ENCODE measurements at places on chromosomes 7 and 10. TPM values are rescaled to one million over a fixed set of nuclear protein-coding genes. Genes with fewer than 3 reads are reported as not detected.
A peak's percentile ranks its signal among the peaks of the same experiment; 100 is the strongest.

The CPA2 gene
- total RNA-seq: 5.2 TPM

The INA gene
- 0.44 TPM for total RNA-seq

The ERCC6 gene
- total RNA-seq: 18.0 TPM

DNA sequence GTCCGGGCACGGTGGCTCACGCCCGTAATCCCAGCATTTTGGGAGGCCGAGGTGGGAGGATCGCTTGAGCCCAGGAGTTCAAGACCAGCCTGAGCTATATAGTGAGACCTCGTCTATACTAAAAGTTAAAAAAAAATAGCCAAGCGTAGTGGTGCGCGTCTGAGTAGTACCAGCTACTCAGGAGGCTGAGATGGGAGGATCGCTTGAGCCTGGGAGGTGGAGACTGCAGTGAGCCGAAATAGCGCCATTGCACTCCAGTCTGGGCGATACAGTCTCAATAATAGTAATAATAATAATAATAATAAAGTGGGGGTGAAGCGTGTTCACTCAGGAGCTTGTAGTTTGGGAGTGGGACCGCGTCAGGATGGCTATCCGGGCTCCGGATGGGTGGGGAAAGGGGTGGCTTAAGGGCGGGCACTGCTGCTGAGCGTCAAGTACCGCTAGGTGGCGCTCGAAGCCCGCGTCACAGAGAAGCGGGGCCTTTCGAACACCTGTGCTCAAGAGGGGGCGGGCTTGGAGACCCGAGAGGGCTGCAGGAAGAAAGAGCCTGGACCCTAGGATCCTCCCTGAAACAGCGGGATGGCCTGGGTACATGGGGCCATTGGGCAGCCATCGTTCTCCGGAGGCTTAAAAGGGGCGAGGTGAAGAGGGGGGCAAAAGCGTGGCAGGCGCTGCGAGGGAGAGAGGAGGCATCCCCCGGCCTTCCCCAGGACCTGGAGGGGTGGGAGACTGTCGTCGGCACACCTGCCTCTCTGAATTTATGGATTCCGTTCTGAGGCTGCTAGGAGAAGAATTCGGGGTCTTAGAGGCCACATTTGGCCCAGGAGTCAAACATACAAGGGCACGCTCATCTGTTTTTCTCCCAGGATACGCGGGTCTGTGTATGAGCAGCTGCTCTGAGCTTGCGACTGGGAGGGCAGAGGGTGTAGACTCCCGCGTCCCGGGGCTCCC, 14.5 kb downstream of the LBX1 start:
- H3K4me3 ChIP-seq: no peak overlapping the region
- no peaks in the 10 kb centered on the region for H3K36me3 ChIP-seq
- H3K4me1 ChIP-seq: no peaks in the 10 kb centered on the region
- peak; percentile 71 for DNase-seq

DNA sequence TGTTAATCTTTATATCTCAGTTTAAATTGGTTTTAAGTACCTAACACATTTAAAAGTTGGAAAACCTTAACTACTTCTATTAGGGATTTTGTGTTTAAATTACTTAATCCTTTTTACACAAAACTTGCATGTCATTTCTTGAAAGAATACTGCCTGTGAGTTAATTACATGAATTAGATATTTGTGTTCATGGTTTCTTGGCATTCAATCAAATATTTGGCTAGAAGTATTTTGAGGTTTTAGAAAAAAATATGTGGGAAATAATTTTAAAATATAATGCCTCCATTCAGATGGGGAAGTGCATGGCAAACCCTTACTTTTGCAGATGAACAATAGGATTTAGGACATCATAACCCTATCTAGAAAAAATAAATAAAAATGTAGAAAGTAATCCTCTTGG, 186.5 kb upstream of the SEMA3E start:
- no peaks in the 10 kb centered on the region for H3K27me3 ChIP-seq
- H3K4me3 ChIP-seq: no peak overlapping the region
- no peak overlapping the region for H3K27ac ChIP-seq
- no peak for DNase-seq
- no peaks in the 10 kb centered on the region for H3K4me1 ChIP-seq

GRCh38 chr7:92547579-92547978, 19.0 kb downstream of the RBM48 start:
- no peaks in the 10 kb centered on the region for H3K27me3 ChIP-seq
- H3K27ac ChIP-seq: no peak overlapping the region
- no peaks in the 10 kb centered on the region for H3K36me3 ChIP-seq
- DNase-seq: no peak
- H3K4me1 ChIP-seq: no peaks in the 10 kb centered on the region

DNA sequence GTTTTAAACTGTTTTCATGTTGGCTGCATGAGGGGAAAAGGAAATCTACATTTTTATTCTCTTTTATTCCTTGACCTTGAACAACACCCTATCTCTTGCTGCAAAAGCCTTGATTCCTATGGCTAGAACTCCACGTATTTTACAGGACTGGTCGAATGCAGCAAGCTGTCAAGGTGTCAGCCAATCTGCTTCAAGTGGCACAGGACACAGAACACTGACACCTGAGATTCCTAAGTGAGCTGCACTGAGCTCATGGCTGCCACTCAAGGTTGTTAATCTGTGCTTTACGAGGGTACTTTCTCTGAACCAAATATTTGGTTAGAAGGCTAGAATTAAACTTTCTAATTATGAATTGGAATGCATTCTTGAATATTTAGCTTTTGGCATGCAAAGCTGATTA, 349.7 kb upstream of the COBL start:
- H3K27ac ChIP-seq: no peak overlapping the region
- DNase-seq: no peak
- H3K4me3 ChIP-seq: no peak overlapping the region
- no peaks in the 10 kb centered on the region for H3K4me1 ChIP-seq
- no peaks in the 10 kb centered on the region for H3K27me3 ChIP-seq
- H3K36me3 ChIP-seq: no peaks in the 10 kb centered on the region

DNA sequence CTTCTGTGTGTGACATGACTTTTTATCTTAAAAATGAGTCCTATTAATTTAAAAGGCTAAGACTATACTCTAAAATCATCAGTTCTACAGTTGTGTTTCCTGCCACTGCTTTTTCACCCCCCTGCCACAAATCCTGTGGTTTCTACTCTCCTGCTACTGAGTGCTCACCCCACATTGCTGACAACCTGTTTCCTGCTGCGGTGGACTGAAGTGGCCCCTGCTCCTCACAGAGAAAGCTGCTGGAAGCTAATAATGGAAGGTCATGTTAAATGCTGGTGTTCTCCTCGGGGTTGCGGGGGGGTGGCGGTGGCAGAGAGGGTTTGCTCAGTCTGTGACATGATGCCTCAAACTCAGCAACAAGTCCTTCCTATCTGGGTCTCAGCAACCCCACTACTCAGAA, 113.2 kb upstream of the INHBA start:
- no peak for DNase-seq
- H3K27ac ChIP-seq: no peak overlapping the region
- no peaks in the 10 kb centered on the region for H3K4me1 ChIP-seq
- H3K4me3 ChIP-seq: no peak overlapping the region
- H3K27me3 ChIP-seq: no peaks in the 10 kb centered on the region
- H3K36me3 ChIP-seq: no peaks in the 10 kb centered on the region

DNA sequence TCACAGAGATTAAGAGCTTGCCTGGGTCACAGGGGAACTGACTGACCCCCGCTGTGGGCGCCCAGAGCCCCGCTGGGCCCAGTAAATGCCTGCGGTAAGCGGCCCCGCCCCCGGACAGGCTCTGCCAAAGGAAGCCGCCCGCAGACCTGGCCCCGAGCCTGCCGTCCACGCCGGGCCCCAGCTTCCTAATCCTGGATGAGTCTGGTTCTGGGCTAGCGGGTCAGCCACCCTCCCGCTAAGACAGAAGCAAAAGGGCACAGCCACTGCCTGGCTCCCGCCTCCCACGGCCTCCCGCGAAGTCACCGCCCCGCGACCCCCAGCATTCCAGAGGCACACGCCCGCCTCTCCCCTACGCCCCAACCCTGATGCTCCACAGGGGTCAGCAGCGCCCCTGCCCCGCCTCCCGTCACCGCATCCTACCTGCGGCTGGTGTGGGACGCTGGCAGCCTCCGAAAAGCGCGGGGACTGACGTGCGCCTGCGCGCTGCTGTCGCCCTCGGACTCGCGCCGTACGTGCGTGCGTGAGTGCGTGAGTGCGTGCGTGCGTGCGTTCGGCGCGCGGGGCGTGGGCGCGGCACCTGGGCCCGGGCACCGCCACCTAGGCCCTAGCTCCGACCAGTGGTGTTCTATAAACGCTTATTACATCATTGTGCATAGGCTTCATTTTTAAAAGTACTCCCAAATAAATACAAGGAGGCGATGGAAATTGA, at the start of gene FIGNL1:
Gene FIGNL1 (minus strand): TSS at position 470 of the 709 bp plus-strand sequence. CDS start 3,063 bp downstream, outside the sequence.
- DNase-seq: peak; percentile 82
- peak within 1 kb of the TSS; percentile 89 for H3K4me3 ChIP-seq
- no peaks in the 10 kb centered on the region for H3K36me3 ChIP-seq
- no peaks in the 10 kb centered on the region for H3K27me3 ChIP-seq
- H3K27ac ChIP-seq: peak within 1 kb of the TSS; percentile 30

GRCh38 chr10:82411416-82411815, 536.4 kb downstream of the NRG3 start:
- no peaks in the 10 kb centered on the region for H3K36me3 ChIP-seq
- no peak overlapping the region for H3K4me3 ChIP-seq
- H3K27ac ChIP-seq: no peak overlapping the region

DNA sequence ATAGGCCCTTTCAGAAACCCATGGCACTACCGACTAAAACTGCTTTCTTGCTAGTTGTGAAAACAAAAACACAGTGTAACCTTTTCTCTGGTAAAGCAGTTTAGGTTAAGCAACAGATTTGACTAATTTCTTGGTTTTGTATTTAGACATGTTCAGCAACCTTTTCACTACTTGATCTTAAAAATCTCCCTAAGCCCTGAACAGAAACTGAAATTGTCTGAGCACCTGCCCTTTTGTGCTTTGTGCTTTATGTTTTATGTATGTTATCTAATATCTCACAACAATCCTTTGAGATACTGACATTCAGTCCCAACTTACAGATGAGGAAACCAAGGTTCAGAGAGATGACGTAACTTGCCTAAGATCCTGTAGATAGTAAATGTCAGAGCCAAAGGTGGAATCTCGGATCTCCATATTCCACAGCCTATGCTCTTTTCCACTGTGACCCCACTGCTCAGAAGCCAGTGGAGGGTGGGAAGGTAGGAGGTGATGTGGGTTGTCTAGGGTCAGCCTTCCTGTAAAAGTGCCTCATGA, 146.6 kb downstream of the LCOR start:
- H3K4me3 ChIP-seq: no peak overlapping the region
- peaks cover 5% of the 10 kb centered on the region for H3K4me1 ChIP-seq

DNA sequence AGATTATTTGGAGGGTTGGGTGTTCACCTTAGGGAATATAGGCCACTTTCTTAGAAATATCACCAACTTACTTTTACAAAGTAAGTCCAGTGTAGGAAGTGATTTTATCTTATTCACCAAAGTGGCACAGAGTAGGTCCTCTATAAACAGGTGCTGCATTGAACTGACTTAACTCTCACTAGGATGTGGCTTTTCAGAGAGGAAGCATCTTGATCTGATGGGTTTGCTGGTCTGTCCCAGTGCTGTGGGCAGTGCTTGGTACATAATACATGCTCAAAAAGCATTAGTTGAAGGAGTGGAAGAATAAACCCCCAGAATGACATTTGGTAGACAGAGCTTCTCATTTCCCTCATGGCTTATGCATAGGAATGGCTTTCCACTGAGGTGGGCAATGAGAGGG, 334.7 kb downstream of the LRMDA start:
- no peak overlapping the region for H3K4me3 ChIP-seq
- H3K27me3 ChIP-seq: no peaks in the 10 kb centered on the region
- DNase-seq: no peak
- H3K4me1 ChIP-seq: no peaks in the 10 kb centered on the region
